ENCODE measurements at places on chromosomes 7 and 10. TPM values are rescaled to one million over a fixed set of nuclear protein-coding genes. Genes with fewer than 3 reads are reported as not detected.
A peak's percentile ranks its signal among the peaks of the same experiment; 100 is the strongest.

DNA sequence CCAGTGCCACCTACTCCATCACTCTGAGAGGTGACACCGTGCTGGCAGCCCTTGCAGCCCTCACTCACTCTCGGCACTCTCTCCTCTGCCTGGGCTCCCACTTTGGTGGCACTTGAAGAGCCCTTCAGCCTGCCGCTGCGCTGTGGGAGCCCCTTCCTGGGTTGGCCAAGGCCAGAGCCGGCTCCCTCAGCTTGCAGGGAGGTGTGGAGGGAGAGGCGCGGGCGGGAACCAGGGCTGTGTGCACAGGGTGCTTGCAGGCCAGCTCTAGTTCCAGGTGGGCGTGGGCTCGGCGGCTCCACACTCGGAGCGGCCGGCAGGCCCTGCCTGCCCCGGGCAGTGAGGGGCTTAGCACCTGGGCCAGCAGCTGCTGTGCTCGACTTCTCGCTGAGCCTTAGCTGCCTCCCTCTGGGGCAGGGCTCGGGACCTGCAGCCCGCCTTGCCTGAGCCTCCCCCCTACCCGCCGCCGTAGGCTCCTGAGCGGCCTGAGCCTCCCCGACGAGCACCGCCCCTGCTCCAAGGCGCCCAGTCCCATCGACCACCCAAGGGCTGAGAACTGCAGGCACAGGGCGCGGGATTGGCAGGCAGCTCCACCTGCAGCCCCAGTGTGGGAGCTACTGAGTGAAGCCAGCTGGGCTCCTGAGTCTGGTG lies 48.7 kb upstream of the SLC35G1 start:
- DNase-seq: no peak
- no peak overlapping the region for H3K27ac ChIP-seq
- H3K36me3 ChIP-seq: no peaks in the 10 kb centered on the region
- H3K27me3 ChIP-seq: no peaks in the 10 kb centered on the region
- no peaks in the 10 kb centered on the region for H3K4me1 ChIP-seq

The EXOSC1 gene
- 28.8 TPM for total RNA-seq

The EPO gene
- not detected for total RNA-seq

GRCh38 chr10:1180071-1180730 lies 124.0 kb downstream of the WDR37 start:
- no peak overlapping the region for H3K27ac ChIP-seq
- H3K36me3 ChIP-seq: no peaks in the 10 kb centered on the region
- no peaks in the 10 kb centered on the region for H3K4me1 ChIP-seq

The ZNF117 gene
- 12.6 TPM for total RNA-seq

GRCh38 chr10:12769323-12770044 lies 232.0 kb downstream of the CCDC3 start:
- H3K4me3 ChIP-seq: no peak overlapping the region
- H3K36me3 ChIP-seq: no peaks in the 10 kb centered on the region
- H3K27me3 ChIP-seq: no peaks in the 10 kb centered on the region

The CPVL gene
- 133 TPM for total RNA-seq

- H3K27me3 ChIP-seq: no peaks in the 10 kb centered on the region
- H3K36me3 ChIP-seq: no peaks in the 10 kb centered on the region
- no peaks in the 10 kb centered on the region for H3K4me1 ChIP-seq
- H3K4me3 ChIP-seq: no peak overlapping the region
- H3K27ac ChIP-seq: no peak overlapping the region
Observed at GRCh38 chr10:120606051-120606764, 149.2 kb downstream of the PLPP4 start.

The ZNF853 gene
- 5.4 TPM for total RNA-seq

The DGKI gene
- 1.3 TPM for total RNA-seq

DNA sequence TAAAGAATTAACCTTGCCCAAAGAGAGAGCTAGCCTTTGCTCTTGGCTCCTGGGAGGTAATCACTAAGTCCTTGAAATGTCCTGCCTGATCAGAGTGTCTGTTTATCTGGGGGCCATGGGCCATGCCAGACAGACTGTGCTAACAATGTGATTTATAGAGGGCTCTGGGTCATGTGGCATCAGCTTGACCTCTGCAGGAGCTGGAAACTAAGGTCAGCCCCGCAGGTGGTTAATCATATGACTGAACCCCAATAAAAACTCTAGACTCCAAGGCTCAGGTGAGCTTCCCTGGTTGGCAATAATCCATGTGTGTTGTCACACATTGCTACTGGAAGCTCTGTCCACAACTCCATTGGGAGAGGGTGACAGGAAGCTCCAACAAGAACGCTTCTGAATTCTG lies 47.5 kb downstream of the NDUFB2 start:
- H3K4me1 ChIP-seq: no peaks in the 10 kb centered on the region
- H3K27ac ChIP-seq: no peak overlapping the region
- DNase-seq: no peak
- H3K36me3 ChIP-seq: no peaks in the 10 kb centered on the region
- no peak overlapping the region for H3K4me3 ChIP-seq
- no peaks in the 10 kb centered on the region for H3K27me3 ChIP-seq

- H3K27me3 ChIP-seq: no peaks in the 10 kb centered on the region
- no peak for DNase-seq
- H3K36me3 ChIP-seq: no peaks in the 10 kb centered on the region
- H3K4me1 ChIP-seq: no peaks in the 10 kb centered on the region
Observed at GRCh38 chr7:51785171-51785570, 468.6 kb upstream of the COBL start.

- no peaks in the 10 kb centered on the region for H3K36me3 ChIP-seq
Observed at GRCh38 chr7:26782501-26782900, 81.9 kb downstream of the SKAP2 start.

DNA sequence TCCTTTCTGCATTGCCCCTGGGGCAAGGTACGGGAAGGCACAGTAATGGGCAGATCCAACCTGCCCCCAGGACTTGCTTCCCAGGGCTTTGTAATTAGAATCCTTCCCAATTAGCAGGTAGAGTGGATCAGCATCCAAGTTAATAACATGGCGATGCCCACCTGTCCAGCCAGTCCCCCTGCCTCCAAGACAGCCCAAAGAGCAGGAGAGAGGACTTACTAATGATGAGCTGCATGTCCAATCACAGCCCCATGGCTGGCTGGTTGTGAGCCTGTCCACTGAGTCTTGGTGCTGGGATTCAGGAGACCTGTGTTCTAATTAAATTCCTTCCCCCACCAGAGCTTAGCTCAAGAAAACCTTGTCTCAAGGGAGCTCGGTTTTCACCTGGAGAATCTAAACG lies 49.0 kb downstream of the RPS24 start:
- no peak overlapping the region for H3K27ac ChIP-seq
- H3K36me3 ChIP-seq: no peaks in the 10 kb centered on the region
- no peaks in the 10 kb centered on the region for H3K27me3 ChIP-seq
- DNase-seq: no peak
- H3K4me1 ChIP-seq: no peaks in the 10 kb centered on the region
- no peak overlapping the region for H3K4me3 ChIP-seq

DNA sequence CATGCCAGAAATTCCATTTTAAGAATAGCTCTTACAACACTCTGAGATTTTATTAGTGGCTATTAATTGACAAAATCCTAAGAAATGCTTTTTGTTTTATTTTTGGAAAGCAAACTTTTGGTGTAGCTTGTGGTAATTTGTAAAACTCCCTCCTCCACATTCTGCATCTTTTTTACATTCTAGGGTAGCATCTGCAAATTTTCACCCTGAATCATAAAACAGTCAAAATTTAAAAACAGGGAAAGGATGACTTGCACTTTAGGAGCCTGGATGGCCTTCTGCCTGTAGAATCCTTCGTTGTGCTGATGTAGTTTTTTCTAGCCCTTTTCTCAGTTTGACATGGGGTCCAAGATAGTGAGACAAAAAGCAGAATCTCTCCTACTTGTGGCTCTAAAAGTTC lies 316.1 kb downstream of the ADRA2A start:
- H3K27ac ChIP-seq: no peak overlapping the region
- peak; percentile 54 for DNase-seq
- no peaks in the 10 kb centered on the region for H3K36me3 ChIP-seq
- no peaks in the 10 kb centered on the region for H3K4me1 ChIP-seq
- no peaks in the 10 kb centered on the region for H3K27me3 ChIP-seq

GRCh38 chr7:156819733-156820295 lies 73.2 kb downstream of the LMBR1 start:
- no peaks in the 10 kb centered on the region for H3K27me3 ChIP-seq
- H3K36me3 ChIP-seq: no peaks in the 10 kb centered on the region
- no peaks in the 10 kb centered on the region for H3K4me1 ChIP-seq
- no peak overlapping the region for H3K27ac ChIP-seq

DNA sequence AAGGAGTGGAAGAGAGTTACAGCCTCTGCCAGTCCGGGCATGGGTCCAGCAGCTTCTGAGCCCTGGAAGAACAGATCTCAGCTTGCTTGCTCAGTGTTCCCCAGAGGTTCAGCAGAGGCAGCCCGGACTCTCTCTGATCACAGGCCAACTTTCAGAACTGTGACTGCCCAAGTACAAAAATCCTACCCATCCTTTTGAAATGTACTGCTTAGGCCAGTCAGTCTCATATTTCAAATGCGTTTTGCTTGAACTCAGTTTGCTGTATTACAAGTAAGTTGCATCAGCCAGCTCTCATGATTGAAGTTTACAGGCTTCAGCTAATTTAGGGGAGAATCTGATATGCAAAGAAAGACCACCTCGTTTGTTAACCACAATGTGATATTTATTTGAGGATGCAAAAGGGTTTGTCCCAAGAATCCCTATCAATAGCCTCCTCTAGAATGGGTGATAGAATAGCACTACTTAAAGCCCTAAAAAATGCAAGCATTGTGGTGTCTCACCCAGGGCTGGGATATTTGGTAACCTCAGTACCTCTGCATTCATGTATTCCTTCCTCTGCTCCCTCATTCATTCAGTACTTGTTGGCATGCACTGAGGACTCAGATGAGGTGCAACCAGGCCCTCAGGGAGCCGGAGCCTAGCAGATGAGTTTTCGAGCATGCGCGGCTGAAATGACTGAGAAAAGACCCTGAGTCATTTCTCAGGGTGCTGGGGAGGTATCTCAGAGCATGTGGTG lies 7.0 kb downstream of the AIMP2 start:
- no peaks in the 10 kb centered on the region for H3K27me3 ChIP-seq
- no peak overlapping the region for H3K27ac ChIP-seq
- H3K4me3 ChIP-seq: no peak overlapping the region
- DNase-seq: no peak

The KCTD7 gene
- total RNA-seq: 12.4 TPM

The OR2A42 gene
- 0.06 TPM for total RNA-seq

GRCh38 chr7:82778021-82778420 lies 334.4 kb upstream of the CACNA2D1 start:
- H3K27ac ChIP-seq: no peak overlapping the region
- no peak for DNase-seq
- H3K36me3 ChIP-seq: no peaks in the 10 kb centered on the region
- no peaks in the 10 kb centered on the region for H3K4me1 ChIP-seq
- no peaks in the 10 kb centered on the region for H3K27me3 ChIP-seq
- no peak overlapping the region for H3K4me3 ChIP-seq

- no peaks in the 10 kb centered on the region for H3K36me3 ChIP-seq
- H3K4me1 ChIP-seq: no peaks in the 10 kb centered on the region
- no peak for DNase-seq
- no peak overlapping the region for H3K4me3 ChIP-seq
- H3K27ac ChIP-seq: no peak overlapping the region
Observed at GRCh38 chr10:113427811-113428558, 124.9 kb upstream of the HABP2 start.

The SLC13A1 gene
- total RNA-seq: 10.1 TPM

The NRG3 gene
- total RNA-seq: 5.4 TPM

GRCh38 chr7:18338910-18339523 lies 156.5 kb upstream of the HDAC9 start:
- no peaks in the 10 kb centered on the region for H3K27me3 ChIP-seq
- no peak overlapping the region for H3K4me3 ChIP-seq
- no peak for DNase-seq
- no peaks in the 10 kb centered on the region for H3K36me3 ChIP-seq
- H3K27ac ChIP-seq: no peak overlapping the region

- no peak for DNase-seq
- no peaks in the 10 kb centered on the region for H3K4me1 ChIP-seq
- H3K4me3 ChIP-seq: no peak overlapping the region
- H3K36me3 ChIP-seq: no peaks in the 10 kb centered on the region
- no peaks in the 10 kb centered on the region for H3K27me3 ChIP-seq
Observed at GRCh38 chr10:118918587-118918986, 110.9 kb upstream of the NANOS1 start.

DNA sequence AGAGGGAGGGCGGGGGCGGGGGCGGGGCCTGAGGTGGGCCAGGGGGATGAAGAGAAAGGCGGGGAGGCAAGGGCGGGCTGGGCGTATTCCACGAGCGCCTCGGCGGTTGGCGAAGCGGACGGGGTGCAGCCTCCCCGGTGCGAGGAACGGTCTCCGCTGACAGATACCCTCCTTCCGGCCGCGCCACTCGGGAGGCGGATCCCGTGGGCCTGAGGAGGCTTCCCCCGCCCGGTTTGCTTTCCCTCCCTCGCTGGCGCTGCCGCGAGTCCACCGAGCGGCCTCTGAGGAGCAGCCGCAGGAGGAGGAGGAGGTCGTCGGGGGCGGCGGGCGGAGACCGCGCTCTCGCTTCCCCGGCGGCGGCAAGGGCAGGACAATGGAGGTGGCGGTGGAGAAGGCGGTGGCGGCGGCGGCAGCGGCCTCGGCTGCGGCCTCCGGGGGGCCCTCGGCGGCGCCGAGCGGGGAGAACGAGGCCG lies at the start of gene TRIM24:
Gene TRIM24, plus strand, starts transcription at position 84 of the 473 bp plus-strand sequence. Its CDS starts 290 bp downstream, at position 374.
- H3K36me3 ChIP-seq: no peaks in the 10 kb centered on the region
- DNase-seq: no peak
- H3K4me3 ChIP-seq: peak within 1 kb of the TSS; percentile 94
- peak within 1 kb of the TSS; percentile 93 for H3K27ac ChIP-seq
- H3K27me3 ChIP-seq: no peaks in the 10 kb centered on the region

DNA sequence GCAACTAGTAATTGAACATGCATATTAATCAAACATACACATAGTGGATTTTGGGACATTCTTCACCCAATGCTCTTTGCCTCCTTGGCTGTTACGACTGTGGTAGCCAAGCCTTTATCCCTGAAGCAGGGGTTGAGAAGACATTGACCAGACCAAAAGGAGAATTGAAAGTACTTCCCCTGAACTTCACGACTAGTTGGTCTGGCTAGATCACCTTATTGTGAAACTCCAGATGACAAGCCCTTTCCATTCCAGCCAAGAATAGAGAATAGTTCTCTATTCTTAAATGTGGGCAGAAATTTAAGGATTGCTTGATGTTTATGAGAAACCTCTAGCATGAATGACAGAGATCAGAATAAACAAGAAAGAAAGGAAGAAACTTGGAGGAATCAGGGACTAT lies 97.0 kb downstream of the LRMDA start:
- no peaks in the 10 kb centered on the region for H3K4me1 ChIP-seq
- no peak for DNase-seq
- no peaks in the 10 kb centered on the region for H3K36me3 ChIP-seq
- no peak overlapping the region for H3K27ac ChIP-seq
- H3K4me3 ChIP-seq: no peak overlapping the region
- no peaks in the 10 kb centered on the region for H3K27me3 ChIP-seq

The FOXK1 gene
- total RNA-seq: 44.2 TPM

The IFIT5 gene
- 23.3 TPM for total RNA-seq

All from kidney (tissue), 22 donors.